ENCODE measurements at places on chromosomes 6 and 20.

DNA sequence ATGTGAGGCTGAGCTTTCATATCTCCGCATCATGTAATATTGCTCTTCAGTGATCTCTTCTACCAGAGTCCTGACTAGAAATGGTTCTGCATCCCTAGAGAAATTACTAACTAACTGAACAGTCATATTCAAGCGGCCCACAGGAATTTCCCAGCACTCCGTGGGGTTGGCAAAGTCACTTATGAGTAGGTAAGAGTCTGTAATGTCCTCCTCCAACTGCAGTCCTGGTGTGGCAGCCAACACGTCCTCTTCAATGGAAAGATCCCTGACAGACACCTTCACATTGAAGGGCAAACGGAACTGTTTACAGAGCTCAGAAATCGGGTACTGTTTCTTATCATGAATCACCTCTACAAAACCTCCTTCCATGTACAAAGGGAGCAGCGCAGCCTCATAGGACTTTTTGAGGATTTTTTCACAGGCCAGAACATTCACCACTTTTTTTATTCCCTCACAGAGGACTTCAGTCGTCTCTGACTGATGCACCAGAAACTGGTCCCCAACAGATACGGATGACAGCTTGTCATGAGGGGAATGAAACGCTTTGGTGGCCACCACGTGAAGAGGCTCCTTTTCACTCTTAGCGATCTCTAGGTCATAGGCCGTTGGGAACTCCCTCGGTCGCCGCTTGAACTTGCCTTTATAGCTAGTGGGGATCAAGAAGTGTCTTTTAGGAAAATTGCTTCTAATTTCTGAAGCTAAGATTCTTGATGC, 87.7 kb downstream of the THEMIS start:
- DNase-seq = no peak

DNA sequence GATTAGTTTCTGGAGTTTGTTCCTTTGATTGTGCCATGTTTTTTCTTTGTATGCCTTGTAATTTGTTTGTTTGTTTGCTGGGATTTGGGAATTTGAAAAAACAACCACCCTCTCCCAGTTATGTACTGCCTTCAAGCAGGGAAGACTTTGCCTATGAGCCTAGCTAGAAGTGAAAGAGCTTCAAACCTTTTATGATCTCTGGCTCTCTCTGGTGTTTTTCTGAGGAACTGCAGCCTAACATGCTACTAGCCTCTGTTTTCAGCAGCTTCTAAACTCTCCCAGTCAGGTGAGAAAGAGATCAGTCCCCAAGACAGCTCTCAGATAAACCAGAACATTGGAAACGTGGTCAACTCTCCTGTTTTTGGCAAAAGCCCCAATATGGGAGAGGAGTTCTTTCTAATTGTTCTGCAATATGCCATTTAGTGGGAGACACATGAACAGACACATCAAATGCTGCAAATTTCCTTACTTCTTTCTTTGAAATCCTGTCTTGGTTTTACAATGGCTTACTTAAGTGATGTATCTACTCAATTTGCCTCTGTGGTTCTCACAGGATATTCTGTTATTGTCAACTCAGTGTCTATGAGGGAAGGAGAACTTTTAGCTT, 58.9 kb upstream of the SERINC1 start:
- DNase-seq = peak; percentile 62

DNA sequence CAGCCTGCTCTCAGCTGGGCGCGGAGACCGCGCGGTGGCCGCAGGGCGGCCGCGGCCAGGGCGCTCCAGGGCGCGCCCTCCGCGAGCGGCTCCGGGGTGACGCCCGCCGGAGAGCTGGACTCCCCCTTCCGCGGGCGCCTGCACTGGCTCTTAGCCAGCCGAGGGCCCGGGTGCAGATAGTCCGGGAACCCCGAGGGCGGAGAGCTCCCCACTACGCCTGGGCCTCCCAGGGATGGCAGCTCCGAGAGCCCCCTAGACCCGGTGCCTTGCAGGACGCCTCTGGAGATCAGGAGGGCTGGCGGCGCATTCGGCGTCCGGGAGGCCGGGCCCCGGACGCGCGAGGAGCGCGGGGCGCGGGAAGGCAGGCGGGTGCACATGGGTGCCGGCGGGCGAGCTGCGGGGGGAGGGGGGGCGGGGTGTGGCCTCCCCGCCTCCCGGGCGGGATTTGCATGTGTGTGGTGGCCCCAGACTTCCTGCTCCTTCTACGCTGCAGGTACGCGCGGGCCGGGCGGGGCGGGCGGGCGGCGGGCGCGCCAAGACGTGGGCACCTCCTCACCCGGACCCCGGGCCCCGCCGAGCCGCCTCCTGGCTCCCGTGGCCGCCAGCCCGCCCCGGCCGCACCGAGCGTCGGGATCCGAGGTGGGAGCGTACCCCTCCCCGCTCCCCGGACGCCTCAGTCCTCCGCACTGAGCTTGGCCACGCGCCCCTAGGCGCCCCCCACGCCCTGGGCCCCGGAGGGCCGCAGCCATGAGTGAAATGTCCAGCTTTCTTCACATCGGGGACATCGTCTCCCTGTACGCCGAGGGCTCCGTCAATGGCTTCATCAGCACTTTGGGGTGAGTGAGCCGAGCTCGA, at the start of gene ITPR3:
ITPR3 (plus strand) TSS at position 467 of the 855 bp plus-strand sequence; CDS start at position 748, 281 bp downstream.
- DNase-seq = peak; percentile 10

GRCh38 chr20:34871966-34872621, 562 bp downstream of the GGT7 start:
- DNase-seq = peak; percentile 3

DNA sequence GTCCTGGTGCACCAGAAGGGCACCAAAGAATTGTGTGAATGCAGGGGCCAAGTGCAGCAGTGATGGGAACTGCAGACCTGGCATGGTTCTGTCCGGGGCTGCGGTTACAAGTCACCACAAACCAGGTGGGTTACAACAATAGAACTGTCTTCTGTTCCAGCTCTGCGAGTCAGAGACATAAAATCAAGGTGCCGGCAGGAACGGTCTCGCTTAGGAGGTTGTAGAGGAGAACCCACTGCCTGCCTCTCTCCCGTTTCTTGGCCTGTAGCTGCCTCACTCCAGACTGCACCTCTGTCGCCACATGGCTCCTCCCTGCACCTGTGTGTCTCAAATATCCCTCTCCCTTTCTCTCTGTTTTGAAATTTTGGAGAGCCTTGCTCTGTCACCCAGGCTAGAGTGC, 143.3 kb downstream of the TAF4 start:
- no peak for DNase-seq

- peak; percentile 26 for DNase-seq
Measured at GRCh38 chr6:154509421-154510143, 903 bp downstream of the CNKSR3 start.

DNA sequence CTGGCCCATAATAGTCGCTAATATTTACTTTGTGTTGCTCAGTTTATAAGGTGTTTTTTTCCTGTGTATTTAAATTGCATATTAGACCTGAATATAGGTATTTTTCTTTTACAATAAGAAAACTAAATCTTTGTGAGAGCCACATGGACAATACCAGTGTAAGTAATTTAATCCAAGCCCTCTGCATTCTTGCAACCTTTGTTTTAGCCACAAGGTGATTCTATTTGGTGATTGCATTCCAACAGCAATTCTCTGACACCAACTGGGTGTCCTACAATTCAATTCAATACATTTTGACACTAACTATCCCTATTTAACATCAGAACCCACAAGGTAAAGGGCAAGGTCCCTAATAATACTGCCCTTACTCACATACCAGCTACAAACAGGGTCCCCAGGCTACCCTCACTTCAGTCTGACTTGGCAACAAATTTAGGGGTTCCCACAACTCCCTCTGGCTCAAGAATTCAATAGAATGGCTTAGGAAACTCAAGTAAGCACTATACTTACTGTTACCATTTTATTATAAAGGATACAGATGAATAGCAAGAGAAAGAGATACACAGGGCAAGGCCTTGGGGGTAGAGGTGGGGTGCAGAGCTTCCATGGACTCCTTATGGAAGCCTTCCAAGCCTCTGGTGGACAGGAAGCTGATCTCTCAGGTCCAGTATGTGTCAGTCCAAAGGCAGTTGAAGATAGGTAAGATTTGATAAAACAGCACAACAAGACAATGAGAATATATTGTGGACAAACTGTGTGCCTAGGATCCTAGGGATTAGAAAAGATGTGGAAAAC, 169.3 kb downstream of the CD83 start:
- no peak for DNase-seq

DNA sequence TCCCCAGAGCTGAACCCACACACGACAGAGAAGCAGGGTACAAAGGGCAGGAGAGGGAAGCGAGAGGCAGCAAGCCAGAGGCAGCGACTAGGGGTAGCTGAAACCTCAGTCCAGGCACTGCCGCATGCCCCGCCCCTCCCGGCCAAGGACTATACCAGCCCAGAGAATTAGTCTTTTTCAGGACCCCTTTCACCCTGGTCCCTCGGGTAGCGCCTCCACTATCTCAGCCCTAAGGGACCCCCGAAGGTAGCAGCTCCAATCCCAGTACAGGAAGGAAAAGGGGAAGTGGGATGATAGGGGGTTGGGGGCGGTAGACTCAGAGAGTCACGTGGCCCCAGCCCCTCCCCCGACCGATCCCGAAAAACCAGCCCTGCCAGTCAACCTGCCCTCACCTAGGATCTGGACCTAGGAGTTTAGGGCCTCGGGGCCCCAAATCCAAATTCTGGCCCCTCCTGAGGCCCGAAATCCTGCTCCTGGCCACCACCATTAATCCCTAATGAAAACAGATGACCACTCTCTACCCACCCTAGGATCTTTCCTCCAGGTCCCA, 1.3 kb downstream of the RGL2 start:
- no peak for DNase-seq

DNA sequence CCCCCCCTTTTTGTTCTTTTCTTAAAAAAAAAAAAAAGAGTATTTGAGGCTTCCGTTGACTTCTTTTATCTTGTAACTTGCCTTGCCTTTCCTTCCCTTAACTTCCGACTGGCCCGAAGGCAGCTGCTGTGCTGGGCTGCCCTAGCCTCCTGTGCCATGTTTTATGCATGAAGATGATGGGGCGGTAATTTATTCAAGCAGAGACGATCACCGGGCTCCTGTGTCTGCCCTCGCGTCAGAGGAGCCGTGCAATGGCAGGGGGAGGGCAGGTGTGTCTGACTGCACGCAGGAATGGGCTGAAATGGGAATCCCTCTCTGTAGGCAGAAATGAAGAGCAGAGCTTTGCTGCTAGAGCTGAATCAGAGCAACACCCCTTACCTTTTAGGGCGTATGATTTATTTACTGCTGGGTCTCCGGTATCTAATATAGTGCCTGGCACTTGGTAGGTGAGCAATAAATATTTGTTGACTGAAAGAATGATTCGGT, 106.3 kb upstream of the RIPOR2 start:
- DNase-seq = no peak

GRCh38 chr6:103215847-103216246, 1643.9 kb downstream of the HACE1 start:
- no peak for DNase-seq

- peak; percentile 87 for DNase-seq
Measured at GRCh38 chr6:26205625-26206574, 118.7 kb downstream of the HFE start.

GRCh38 chr6:110201151-110201884, 21.1 kb downstream of the CDC40 start:
- no peak for DNase-seq

DNA sequence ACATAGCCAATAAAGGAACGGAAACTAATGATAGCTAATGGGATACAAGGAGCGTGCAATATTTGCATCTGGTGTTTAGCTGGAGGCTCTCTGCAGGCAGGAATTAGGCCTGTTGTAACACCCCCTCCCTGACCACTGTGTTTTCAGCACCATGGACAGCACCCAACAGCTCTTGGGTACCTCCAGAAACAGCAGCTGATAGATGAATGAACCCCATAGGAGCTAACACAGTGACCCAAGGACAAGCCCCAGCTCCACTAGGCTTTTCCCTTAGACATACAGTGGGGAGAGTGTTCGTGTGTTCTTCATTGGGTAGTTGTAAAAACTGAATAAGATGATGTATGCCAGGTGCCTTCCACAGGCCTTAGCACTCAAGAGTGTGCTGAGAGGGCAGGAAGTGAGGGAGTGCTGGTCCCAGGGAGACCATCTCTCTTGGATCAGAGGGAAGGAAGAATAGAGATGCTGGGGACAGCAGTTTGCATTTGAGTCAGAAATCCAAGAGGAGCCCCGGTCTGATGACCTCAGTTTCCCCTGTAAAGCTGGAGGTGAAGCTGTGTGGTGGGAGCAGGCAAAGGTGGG, 161.3 kb downstream of the PHACTR3 start:
- DNase-seq = peak; percentile 16

GRCh38 chr20:50681359-50682064, 9.8 kb downstream of the RIPOR3 start:
- DNase-seq = no peak

- peak; percentile 13 for DNase-seq
Measured at GRCh38 chr20:51800872-51801121, 1.5 kb downstream of the SALL4 start.

DNA sequence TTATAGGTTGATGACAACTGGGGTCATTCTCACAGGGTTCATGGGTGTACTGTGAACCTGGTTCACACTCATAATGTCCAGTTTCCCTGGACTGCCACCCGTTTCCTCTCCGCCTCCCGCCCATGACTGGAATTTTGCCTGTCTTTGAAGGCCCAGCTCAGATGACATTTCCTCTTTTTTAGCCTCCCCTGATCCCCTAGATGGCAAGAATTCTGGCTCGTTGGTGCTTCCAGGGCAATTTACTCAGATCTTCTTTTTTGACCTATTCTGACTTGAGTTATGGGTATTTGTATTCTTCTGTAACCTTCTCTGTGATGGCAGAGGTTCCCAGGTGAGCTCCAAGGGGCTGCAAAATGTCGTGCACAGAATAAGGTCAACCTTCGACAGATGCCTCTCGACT, 5.7 kb upstream of the CITED2 start:
- DNase-seq = no peak

DNA sequence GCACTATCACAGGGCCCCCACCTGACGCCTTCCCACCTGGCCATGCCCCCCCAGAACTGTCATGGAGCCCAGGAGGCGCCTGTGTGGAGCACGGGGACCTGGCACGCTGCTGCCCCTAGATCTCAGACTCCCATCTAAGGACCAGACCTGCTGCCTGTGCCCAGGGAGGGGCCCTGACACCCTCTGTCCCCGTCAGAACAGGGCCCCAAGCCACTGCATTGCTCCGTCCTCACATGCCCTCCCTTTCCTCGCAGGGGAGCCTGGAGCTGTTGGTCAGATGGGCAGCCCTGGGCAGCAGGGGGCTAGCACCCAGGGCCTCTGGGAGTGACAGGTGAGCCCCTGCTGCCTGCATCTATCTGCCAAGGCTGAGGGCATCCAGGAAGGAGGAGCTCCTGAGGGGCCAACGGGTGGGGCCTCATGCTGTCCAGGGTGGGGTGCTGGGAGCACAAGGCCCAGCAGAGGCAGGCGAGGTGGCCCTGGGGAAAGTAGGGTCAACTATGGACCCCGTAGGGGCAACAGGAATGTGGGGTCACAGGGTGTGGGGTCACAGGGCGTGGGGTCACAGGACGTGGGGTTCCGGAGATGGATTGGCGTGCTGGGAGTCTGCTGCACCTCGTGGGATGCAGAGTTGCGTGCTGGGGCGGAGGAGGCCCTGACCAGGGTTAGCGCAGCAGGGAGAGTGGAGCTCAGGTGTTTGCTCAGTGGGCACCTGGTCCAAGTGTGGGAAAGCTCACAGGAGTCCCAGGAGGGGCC, 31.6 kb downstream of the CHRNA4 start:
- no peak for DNase-seq

- no peak for DNase-seq
Measured at GRCh38 chr20:46545827-46546138, 4.7 kb downstream of the OCSTAMP start.
